Umbilical cord (tissue), 2 donors: ENCODE measurements at places on chromosomes 11 and 22. TPM values are rescaled to one million over a fixed set of nuclear protein-coding genes. Genes with fewer than 3 reads are reported as not detected.

The BIRC3 gene
- total RNA-seq = 3.9 TPM

DNA sequence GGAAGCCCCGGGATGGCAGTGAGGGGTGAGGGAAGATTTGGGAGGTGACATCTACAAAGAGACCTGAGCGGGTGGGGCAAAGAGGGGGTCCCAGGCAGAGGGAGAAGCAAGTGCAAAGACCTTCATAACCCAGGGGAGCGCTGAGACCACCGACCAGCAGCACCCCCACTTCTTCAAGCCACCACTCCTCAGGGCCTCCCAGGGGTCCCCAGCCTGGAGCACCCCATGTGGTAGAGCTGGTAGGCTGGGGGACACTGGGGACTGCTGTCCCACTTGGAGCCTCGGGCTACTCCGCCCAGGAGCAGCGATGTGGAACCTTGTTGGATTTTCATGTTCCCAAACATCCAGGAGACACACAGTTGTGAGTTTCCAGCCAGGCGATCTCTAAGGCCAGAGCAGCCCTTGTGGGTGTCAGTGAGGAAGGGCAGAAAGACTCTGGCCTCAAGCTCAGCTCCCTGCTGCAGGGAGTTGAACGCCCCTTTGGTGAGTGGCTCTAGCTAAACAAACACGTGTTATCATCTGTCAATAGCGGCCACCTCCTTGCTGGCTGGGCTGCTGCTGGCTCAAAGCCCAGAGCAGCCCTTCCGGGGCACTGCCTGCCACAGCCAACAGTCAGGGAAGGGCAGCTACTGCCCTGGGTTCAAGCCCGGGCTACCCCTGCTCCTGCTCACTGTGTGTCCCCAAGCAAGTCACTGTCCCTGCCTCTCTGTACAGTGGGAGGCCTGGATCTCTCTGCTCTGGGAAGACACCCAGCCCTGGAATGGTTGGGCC lies 25.7 kb upstream of the CHKA start:
- peak; percentile 27 for DNase-seq

- DNase-seq = no peak
Measured at GRCh38 chr22:41923595-41924276, 2.9 kb downstream of the TNFRSF13C start.

GRCh38 chr11:8867931-8868631 lies 42.9 kb upstream of the AKIP1 start:
- DNase-seq = no peak
